Activated naive CD4-positive, alpha-beta T cell treated with Interleukin-2 at 50 U/mL for 16 hours (primary cell): ENCODE measurements at places on chromosomes 2 and 18.

DNA sequence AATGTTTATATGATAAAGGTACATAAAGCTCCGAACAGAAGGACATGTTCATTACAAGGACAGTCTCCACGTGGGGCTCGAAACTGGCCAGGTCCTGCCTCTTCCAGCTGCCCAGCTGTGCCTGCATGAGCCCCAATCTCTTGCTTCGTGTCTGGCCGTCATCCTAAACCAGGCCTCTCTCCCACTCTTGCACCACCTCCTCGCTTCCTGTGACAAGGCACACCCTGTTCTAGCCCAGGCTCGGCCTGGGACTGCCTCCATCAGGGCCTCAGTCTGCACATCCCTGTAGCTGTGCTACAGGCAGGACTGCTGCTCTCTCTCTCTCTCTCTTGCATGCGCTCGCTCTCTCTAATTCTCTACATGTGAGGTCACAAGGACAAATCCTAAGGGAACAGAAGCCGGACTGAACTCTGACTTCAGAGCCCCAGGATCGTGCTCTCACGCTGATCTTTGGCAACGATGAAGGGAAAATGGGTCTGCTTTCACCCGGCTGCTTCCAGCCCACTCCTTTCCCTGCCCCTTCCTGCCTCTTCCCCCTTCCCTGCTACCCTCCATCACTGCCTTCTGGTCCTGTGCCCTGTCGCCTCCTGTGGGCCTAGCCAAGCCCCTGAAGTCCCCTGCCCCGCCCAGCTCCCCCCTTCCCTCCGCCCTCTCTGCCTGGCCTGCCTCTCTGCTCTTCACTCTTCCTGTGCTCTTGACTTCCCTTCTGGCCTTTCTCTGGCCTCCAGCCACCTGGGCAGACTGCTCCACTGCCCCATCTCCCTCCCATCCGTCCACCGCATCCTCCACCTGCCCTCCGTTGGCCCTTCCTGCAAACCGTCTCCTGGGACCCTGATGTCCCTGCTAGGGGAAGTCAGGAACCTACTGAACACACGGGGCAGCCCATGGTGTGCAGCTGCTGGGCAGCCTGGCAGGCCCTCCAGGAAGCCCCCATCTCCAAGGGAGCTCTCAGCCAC, 7.8 kb upstream of the GPR55 start:
- no peak for DNase-seq

GRCh38 chr18:8982416-8983183, 119.9 kb upstream of the NDUFV2 start:
- DNase-seq, result no peak

GRCh38 chr2:229728370-229728769, 14.0 kb upstream of the DNER start:
- no peak for DNase-seq

GRCh38 chr2:241767464-241768250, 9.0 kb upstream of the GAL3ST2 start:
- no peak for DNase-seq

- no peak for DNase-seq
These were observed 584.3 kb downstream of the EPHA4 start for GRCh38 chr2:220987839-220988238.

GRCh38 chr18:52183107-52183506, 156.9 kb upstream of the DCC start:
- no peak for DNase-seq
